CD4-positive, alpha-beta T cell treated with Interleukin-4 for 1 hour (primary cell): ENCODE measurements at places on chromosomes 4 and X.

GRCh38 chr4:145446184-145446583 lies 35.5 kb upstream of the SMAD1 start:
- no peak for DNase-seq

- no peak for DNase-seq
Observed at GRCh38 chr4:126265888-126266287, 951.1 kb downstream of the FAT4 start.

DNA sequence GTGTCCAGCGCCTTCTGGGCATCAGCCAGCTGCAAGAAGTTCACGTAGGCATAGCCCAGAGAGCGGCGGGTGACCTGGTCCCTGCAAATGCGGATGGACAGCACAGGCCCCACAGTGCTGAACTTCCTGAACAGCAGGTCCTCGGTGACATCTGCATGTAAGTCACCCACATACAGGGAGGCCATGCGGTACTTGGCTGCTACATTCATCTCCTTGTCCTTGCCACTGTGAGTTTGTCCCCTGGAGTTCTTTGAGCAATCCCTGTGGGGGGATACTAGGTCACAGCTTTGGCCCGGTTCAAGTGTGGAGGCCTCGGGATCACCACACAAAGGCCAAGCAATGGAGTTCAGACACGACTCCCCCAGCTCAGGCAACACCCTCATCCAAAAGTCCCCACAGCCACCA lies 776 bp downstream of the PABPC4L start:
- no peak for DNase-seq

DNA sequence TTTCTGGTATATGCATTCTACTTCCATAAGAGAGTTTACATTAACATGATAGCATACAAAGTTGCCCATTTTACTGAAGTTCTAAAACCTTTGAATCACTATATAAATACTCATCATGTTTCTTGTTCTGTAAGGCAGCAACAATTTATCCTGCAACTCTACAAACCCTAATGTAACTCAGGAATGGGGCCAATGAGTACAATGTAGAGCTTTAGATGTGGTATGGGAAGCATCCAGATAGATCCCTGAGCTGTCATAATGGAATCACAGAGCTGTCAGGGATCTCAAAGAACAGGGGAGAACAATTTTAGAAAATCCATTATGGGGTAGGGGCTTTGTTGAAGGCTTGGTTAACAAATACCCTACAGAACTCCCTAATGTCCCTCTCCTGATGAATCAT lies 88.5 kb downstream of the DCUN1D4 start:
- DNase-seq, result no peak

DNA sequence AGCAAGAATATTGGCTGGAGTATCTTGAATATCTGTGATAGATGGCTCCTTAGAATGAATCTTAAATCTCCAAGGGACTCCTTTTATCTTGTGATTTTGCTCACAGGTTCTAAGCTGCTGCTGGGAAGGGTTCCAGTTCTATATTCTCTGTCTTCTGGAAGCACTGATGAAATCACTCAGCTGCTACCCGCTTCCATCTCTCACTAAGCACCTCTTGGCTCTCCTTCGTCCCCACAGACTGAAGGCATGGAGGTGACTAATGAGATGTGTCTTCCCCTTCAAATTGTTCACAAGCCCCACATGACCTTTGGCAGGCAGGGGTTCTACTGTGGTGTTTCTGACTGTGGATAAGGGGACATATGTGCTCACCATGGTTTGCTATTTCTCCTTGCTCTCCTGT lies 75.9 kb downstream of the C4orf51 start:
- DNase-seq, result no peak

GRCh38 chrX:48468693-48469691 lies 1.1 kb downstream of the SLC38A5 start:
- DNase-seq, result peak; percentile 37

GRCh38 chr4:183295711-183296110 lies 24.4 kb downstream of the CLDN22 start:
- no peak for DNase-seq

DNA sequence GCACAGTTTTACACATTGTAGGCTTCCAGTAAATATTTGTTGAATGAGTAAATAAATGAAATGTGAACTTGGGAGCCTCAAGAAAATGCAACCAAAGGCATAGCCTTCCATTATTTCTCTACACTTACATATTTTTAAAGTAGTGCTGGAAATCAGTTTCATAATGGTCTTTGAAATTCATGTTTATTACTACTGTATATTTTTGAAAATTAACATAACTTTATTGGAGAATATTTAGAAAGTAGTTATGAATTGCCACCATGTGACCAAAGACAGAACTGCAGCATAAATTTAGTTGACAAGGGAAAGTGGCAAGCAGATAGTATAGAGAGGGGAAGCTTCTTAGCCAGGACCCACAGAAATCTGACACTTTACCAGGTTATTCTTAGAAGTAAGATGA lies 6.4 kb downstream of the TCEAL8 start:
- no peak for DNase-seq

GRCh38 chr4:3368841-3369760 lies 72.7 kb upstream of the HGFAC start:
- DNase-seq, result no peak

DNA sequence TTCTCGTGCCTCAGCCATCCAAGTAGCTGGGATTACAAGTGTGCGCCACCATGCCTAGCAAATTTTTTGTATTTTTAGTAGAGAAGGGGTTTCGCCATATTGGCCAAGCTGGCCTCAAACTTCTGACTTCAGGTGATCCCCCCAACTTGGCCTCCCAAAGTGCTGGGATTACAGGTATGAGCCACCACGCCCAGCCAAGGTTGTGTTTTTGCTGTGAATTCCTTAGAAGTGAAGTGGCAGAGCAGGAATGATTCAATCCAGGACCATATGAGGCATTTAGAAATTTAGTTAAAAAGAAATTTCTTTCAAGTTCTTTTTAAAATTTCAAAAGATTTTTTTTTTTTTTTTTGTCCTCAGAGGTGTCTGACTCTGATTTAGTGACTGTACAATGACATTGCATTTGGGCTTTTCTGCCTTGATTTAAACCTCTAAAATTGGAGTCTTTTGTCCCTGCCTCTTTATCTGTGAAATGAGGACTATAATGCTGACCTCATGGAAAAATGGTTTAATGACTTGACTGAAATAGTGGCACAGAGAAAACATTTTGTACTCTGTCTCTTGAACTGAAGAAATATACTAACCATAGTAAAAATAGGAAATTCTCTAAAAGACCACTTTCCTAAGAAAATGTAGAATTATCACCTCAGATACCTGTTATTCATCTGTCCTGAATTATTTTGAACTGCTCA lies 59.9 kb downstream of the CXCL13 start:
- DNase-seq, result no peak

- DNase-seq, result no peak
Observed at GRCh38 chr4:167721617-167722486, 370.5 kb upstream of the ANXA10 start.

- DNase-seq, result no peak
Observed at GRCh38 chrX:109040057-109040456, 303.7 kb upstream of the IRS4 start.

DNA sequence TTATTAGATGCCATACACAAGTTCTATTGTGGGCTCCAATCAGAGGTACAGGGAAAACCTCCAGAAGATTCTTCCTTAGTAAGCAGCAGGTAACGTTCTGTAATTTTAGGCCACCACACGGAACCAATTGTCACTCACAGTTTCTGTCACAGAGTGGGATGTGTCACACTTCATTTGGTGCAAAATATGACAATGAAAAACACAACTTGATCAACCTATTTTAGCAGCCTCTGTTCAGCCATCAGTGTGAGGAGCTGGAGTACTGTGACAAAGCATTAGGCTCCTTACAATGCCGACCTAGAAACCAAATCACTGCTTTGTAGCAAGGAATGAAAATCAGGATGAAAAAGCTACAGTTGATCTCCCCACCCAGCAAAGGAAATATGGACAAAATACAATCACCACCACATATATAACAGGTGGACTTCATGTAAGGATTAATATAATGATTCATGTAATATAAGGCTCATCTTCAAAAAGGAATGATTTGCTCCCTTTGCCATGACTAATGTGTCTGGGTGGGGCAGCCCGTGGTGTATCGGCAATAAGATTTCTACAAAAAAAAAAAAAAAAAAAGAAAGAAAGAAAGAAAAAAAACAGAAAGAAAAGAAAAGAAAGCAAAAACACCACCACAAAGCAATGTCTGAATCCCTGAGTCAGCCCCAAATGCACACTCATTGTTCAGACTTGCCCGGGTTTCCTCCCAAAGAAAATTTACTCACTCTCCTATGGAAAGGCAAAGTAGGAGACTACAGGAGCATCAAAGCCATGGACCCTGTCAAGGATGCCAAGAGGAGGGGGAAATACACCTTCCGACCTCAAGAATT lies 36.0 kb downstream of the SLC9A7 start:
- no peak for DNase-seq

DNA sequence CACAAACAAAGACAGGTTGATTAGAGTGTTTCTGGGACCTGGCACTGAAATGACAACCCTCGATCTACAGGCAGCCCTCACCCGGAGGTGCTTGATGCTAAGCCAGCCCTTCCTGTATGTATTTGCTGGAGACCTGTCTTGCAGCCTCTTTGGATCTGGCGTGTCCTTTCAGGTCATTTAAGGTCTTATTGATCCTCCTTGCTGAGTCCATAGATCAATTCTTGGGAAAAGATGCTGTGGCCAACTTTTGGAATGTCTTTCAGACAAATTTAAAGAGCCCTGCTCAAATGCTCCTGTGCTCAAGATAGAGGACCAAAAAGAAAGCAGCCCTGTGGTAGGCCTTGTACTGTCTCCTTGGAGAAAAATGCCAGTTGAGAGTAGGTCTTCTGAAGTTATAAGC lies 6.8 kb upstream of the SETD7 start:
- DNase-seq, result no peak

DNA sequence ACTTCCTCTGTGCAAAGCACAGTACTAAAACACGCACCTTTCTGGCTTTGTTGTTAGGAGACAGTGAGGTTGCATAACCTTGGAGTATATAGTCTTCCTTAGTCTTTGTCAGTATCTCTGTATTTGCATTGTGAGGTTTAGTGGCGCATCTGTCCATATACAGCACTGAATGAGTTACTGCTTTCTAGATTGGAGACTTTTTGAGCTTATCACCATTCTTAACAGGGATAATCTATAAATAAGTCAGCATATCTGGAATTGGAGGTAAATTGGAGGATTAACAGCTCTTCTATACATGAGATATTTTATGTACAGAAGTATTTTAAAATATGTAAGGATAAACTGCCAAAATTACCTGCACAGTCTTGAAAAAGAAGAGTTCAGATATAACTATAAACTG lies 4.3 kb downstream of the FHDC1 start:
- DNase-seq, result no peak

DNA sequence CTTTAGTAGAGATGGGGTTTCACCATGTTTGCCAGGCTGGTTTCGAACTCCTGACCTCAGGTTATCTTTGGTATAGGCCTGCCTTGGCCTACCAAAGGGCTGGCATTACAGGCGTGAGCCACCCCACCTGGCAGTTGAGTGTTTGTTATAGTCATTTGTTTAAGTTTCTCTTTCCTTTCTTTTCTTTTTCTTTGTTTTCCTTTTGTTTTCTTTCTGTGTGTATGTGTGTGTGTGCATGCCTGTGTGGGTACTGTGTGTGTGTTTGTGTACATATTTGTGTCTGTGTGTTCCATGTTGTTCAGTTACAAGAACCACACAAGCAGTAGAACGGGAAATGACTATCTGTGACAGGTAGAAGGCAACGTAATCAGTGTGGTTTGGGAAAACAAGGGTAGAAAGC lies 624.9 kb downstream of the FSTL5 start:
- no peak for DNase-seq

- no peak for DNase-seq
Observed at GRCh38 chr4:139861471-139861870, 195.9 kb downstream of the MGST2 start.

GRCh38 chr4:19492606-19493005 lies 759.1 kb upstream of the SLIT2 start:
- DNase-seq, result no peak
